ENCODE measurements at places on chromosomes 16 and 17.

- no peak for DNase-seq
Observed at GRCh38 chr17:76537578-76538280, at the start of gene CYGB. CYGB (minus strand) TSS chr17:76537709; CDS start chr17:76537542, 167 bp downstream.

DNA sequence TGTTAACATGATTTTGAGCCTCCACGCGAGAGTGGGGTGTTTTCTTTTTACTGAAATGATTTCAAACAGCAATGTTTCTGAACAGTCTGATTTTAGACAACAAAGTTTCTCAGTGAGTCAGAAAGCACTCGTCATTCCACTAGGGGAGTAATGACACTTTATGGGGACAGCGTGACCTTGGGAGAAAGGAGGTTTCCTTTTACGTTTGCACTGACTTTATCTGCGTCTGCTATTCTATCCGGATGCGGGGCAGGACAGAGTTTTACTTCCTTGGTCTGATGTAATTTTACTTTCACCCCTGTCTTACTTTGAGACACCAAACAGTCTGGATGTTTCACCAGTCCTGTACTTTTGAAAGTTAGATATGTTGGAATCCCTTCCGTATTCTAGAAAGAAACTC is 20.7 kb downstream of the SLC47A1 start:
- DNase-seq = no peak

DNA sequence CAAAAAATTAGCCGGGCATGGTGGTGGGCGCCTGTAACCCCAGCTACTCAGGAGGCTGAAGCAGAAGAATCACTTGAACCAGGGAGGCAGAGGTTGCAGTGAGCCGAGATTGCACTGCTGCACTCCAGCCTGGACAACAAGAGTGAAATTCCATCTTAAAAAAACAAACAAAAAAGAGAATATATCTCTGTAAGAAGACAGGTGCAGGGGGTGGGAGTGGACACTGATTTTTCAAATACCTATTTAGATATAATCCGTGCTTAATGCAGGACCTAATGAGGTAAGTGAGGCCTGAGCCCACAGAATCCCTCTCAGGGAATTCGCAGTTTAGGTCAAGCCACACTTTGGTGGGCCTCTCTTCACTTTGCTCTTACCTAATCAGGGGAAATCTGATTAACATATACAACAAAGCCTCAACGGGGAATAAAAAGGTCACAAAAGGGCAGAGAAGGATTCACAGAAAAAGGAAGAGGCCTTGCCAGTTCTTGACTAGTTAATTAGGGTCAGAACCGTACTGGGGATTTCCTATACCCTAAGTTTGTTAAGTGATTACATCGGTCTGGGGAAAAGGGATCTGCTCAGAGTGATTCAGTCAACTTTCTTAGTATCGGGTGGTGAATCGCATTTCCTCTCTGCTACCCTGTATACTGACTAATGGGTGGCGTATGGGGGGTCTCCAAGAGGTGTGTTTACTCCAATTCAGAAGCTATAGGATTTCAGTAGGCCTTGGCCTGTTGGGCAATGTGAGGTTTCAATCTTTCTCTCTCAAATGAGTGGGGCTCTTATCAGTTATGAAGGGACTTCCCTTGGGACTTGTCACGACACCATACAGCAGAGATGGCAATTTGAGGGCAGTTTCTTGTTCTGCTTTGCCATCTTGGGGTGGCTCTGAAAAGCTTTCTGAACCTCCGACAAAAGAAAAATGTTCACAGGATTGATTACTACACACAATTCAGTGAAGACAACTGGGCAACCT is 1.9 kb upstream of the NFAT5 start:
- DNase-seq = peak; percentile 38

GRCh38 chr17:80032614-80033171 is 3.0 kb downstream of the TBC1D16 start:
- DNase-seq = no peak

GRCh38 chr17:63274146-63274545 is 172.0 kb downstream of the CYB561 start:
- no peak for DNase-seq

GRCh38 chr16:80862160-80862705 is 57.8 kb upstream of the CDYL2 start:
- no peak for DNase-seq

DNA sequence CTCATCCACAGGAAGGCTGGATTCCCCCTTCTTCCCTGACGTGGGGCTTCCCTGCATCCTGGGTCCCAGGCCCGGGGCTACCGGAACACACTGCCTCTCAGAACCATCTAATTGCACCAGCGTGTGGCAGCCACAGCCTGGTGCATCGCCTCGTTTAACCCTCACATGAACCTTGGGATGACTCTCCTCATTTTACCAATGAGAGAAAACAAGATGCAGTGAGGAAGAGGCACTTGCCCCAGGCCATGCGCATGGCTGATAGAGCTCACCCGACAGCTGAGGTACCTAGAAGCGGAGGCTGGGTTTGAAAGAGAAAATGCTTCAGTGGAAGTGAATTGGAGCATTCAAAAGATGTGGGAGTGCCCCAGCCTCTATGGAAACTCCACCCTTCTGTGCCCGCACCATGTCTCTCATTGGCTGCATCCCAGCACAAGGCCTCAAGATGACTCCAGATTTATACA is 162.3 kb downstream of the KATNIP start:
- DNase-seq = no peak

DNA sequence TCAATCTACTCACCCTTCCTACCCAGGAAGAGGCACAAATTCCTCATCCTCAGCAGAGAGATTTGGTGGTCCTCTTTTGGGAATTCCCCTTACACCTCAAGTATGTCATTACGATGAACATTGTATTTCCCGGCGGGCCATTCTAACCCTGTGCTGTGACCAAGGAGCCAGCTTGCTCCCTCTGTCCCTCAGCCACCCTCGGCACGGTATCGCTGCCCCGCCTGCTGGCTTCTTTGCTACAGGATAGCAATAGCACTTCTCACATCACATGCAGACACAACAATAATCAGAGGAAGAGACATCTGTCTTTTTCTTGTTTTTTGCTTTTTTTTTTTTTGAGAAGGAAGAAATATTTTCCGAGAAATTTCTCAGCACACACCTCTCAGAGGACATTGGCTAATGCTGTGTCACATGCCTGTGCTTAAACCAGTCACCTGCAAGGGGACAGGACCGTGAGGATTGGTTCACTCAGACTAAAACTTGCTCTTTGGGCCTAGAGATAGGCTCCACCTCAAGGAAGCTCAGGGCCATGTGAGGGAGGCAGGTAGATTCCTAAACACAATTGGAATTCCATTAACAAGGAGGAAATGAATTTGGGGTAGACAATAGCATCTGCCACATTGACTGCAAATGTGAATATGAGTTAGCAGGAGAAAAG is 41.2 kb downstream of the TMC5 start:
- no peak for DNase-seq

All from germinal center (tissue), 1 donor.